ENCODE measurements at places on chromosomes 7 and 10.

- DNase-seq = no peak
These were observed 31.0 kb upstream of the MKI67 start for GRCh38 chr10:128156999-128157755.

DNA sequence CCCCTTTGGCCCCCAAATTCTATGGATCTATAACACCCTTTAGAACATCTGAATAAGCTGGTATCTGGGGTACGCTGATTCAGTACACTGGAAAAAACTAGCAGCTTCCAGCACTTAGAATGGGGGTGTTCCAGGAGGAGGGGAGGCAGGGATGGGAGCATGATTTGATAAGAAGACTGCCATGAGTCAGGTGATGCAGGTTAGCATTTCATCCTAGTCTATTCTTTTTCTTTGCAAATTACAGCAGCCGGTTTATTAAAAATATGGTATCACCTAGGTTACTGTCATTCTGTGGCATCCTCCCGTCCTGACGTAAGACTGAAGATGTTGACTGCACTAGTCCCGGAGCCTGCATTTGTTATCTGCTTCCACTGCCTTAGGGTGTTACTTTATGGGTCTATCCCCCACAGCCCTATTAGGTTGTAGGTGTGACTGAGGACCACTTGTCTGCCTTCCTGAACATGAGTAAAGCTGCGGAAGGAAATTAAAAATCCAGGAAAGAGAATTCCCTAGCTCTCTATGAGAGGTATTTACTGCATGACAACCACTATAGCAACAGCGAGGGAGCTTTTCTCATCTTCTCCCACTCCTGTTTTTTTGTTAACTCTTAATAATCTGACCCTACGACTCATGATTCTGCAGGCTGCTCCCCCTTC, 1.9 kb downstream of the HTR5A start:
- DNase-seq = no peak

- peak; percentile 53 for DNase-seq
These were observed 127.8 kb upstream of the ADCY1 start for GRCh38 chr7:45446195-45446944.

DNA sequence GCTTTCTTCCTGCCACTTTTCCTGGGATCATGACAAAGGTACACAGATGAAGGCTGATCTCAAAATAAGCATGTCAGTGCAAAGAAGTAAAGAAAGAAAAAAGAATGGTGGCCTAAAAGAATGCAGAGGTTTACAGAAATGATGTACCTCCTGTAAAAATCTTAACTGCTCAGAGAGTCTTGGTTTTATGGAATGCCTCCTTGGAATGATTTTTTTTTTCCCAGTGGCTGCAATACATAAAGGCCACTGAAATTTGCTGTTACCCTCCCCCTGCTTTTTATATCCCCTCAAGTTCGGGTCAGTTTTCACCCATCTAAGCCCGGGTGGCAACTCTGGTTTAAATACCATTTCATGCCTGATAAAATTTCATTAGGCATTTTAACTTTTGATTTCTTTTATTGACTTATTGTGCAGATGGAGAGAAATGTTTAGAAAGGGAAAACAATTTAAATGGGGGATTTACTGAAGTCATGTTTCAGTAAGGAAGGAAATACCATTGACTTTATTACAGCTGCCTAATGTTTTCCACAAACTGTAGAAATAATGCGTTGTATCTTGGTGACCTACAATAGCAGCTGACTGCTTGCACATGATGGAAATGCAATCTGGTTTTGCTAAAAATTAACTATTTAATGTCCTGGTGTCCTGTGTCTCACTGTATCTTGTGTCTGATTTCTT, 102.5 kb downstream of the SAMD9 start:
- DNase-seq = no peak

DNA sequence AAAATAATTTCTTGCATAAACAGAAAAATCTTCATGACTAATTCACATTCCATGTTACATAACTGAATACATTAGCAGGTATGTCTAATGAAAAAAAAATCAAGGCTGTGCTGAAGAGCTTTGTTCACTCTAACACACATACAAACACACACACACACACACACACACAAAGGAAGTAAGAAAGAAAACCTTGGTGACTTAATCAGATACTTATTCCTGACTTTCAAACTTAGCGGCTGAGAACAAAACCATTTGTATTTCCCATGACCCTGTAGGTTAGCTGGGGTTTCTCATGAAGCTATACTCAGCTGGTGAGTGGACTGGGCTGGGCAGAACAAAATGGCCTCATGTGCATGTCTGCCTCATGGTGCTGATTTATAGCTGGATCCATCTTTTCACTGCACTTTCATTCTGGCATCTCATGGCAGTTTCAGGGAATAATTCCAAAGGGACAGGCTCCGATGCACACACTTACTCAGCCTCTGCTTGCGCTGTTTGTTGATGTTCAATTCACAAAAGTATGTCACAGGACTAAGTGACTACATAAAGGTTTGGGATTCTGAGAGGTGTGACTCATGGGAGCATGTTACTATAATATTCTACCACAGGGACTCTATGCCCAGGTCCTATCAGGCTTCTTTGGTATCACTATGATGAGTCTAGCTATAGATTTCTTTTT, 161.2 kb downstream of the PCLO start:
- no peak for DNase-seq

- DNase-seq = no peak
These were observed 484.3 kb downstream of the GALNT17 start for GRCh38 chr7:71616217-71616616.

DNA sequence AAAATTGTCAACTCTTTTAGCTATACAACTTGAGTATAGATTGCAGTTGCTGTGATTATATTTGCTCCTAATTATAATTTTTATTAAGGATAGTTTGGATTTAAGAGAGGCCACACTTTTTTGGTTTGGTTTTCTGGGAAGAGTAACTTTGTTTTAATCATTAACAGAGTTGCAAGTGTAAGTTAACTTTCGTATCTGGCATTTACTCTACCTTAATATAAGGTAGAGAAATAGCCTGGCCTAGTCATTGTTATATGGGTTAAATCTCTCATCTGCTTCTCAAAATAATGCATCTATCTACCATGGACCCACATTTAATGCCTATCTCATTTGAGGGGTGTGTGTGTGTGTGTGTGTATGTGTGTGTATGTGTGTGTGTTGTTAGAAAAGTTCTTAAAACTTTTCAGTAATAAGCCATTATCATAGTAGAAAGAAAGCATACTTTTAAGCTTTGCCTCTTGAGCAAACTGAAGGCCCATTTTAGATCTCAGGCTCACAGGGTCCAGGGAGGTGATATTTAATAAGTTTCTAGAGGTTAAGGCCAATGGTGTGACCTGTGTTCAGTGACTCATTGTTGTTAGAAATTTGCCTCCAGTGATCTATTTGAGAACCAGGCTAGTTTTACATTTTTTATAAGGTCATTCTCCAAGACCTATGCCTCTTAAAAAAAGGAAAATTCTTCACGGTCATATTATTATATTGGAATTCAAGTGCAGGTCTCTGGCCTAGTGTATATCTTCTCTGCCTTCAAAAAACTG, 10.9 kb upstream of the TEX47 start:
- DNase-seq = no peak

DNA sequence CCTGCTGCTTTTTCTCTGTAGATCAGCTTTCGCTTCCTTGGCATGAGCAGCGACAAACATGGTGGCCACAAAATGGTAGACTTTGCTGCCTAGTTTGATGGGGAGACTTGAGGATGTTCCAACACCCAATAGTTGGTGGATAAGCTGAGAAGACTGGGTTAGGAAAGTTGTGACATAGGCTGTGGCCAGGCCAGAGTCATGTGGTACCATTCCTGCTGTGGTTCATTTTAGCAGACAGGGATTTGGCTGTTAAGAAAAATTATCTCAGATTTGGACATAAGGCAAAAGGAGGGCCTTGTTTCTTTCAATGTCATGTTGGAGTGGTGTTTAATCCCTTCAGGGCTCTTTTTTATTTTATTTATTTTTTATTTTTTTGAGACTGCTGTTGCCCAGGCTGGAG, 26.6 kb upstream of the FAM180A start:
- DNase-seq = no peak

DNA sequence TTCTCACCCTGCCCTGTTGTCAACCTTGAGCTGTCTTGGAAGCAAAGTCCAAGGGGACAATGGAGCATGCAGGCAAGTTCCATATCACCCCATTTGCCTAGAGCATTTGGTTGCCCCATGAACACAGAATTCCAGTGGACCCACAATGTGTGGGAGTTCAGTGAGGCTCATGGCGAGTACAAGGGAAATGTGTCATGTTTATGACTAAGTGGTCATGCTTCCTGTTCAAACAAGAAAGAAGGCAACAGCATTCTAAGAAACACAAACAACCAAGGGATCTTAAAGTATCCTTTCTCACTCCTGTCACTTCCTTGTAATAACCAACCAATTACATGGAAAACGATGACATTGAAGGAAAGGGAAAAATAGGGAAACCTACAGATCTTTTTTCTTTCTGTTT, 513.0 kb downstream of the INHBA start:
- peak; percentile 97 for DNase-seq

DNA sequence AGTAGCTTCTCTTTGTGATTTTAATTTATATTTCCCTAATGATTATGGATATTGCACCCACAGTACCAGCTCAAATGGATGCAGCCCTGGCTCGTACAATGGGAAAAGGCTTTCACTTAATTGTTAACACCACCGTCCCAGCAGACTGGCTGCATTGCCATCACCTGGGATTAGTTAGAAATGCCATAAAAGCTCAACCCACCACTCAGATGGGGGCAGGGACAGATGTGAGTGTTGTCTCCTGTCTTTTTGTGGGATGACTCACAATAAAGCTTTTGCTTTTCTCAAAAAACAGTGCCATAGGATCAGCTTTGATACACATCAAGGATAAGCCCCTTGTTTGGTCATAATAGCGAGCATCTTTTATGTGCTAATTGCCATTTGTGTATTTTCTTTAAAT, 729.1 kb downstream of the TNS3 start:
- DNase-seq = no peak
